ENCODE measurements at places on chromosomes 12 and 14.
A peak's percentile ranks its signal among the peaks of the same experiment; 100 is the strongest.

DNA sequence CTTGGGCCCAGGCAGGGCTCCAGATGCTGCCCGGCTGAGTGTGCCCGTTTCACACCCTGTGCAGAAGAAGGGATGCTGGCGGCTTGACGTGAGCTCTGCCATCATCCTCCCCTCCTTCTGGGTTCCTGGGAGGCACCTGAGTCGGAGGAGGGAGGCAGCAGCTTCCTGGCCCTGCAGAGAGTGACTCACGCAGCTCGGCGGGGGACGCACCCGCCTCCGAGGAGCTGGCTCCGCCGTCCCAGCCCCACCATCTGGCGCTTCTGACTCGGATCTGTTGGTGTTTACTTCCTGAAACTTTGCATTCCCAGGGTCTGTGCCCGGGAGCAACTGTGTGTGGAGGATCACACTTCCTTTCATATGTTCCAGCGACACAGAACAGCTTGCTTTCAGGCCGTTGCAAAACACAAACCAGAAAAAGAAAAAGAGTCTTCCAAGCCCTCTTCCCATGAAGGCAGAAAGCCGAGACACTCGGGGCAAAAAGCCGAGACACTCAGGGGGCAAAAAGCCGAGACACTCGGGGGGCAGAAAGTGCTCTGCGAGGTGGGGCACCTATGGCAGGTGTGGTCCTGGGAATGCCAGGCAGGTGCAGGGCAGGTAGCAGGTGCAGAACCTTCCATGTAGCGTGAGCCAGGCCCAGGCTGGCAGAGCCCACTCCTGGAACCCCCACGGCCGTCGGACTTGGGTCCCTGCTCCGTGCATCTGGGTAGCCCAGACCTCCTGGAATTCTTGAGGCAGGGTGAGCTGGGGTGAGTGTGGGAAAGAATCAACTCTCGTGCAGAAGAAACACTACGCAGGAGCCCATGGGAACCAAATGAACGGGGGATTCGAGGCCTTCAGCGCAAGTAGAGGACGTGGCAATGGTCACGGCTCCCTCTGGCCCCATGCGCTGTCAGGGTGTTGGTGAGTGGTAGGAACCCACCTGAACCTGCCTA lies 27.6 kb upstream of the GALNT9 start:
- DNase-seq, result no peak

GRCh38 chr14:72499746-72500145 lies 394.2 kb downstream of the DPF3 start:
- no peak for DNase-seq

GRCh38 chr12:40137252-40137651 lies 31.4 kb upstream of the SLC2A13 start:
- peak; percentile 21 for DNase-seq

DNA sequence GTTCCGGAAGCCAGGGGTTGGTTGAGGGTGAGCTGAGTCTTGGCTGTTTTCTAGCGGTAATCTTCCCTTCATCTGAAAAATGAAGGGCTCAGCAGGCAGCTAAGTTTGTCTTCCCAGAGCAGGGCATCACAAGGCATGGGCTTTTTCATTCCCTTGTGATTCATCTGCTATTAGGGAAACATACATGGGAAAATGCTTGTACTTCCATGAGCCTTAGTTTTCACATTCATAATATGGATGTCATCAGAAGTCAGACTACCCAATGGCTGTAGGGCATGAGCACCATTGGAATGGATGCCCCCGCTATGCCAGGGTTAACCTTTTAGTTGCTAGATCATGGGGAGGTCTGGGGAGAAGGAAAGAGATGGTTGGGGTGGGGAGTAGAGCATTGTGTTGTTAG lies 18.7 kb downstream of the HELB start:
- no peak for DNase-seq

DNA sequence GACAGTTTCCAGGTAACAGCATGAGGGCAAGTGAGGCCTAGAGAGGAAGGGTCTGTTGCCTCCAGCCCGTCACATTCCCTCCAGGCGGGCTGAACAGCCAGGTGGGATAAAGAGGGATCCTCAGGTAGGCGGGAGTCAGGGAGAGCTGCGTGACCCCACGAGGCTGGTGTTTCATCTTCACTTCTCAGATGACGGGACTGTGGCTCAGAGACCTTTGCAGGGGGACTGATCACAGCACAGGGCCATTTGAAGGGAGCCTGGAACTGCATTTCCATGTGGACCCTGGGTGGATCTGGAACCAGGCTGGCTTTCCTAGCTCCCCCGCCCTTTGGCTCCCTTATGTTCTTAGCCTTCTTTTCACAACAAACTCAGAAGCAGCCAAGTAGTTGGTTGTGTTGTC lies 37.4 kb downstream of the SH2B3 start:
- no peak for DNase-seq

DNA sequence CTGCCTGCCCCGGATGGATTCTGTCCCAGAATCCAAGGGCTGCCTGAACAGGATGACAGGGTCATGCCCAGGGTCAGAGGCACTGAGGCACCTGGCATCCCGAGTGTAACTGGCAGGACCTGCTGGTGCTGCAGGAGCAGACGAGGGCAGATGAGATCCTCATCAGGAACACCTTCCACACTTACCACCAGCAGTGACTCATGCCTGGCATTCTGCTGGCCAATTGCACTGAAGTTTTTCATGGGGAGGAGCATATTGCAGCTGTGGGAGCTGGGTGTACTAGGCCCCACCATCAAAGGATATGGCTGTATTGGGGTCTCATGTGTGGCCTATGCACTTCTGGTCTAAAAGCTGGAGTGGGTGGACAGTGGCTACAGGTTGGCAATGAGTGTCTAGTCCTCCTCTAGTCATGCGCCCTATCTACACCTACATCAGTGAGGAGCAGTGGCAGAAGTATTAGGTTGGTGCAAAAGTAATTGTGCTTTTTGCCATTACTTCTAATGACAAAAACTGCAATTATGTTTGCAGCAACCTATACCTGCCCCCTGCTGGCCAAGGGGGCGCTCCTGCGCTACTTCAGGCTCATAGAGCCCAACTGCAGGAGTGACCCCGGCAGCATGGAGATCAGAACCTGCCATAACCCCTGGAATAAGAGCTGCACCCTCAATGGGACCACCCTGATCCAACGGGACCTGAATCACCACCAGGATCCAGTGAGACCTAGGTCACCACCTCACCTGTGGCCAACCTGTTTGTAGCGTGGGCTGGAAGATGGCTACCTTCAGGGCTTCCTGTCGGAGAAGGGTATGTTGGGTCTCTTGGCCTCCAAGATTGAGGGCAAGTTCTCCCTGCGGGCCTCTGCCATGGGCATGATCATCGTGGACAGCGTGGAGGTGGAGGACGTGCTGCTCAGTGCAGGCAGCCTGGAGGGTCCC lies 8.0 kb upstream of the C12orf42 start:
- DNase-seq, result peak; percentile 41

All from CD4-positive, alpha-beta T cell treated with Interleukin-6 at 100 ng/mL for 8 hours (primary cell).